Glutamatergic neuron (in vitro differentiated cells): ENCODE measurements at places on chromosomes 1 and 21.

DNA sequence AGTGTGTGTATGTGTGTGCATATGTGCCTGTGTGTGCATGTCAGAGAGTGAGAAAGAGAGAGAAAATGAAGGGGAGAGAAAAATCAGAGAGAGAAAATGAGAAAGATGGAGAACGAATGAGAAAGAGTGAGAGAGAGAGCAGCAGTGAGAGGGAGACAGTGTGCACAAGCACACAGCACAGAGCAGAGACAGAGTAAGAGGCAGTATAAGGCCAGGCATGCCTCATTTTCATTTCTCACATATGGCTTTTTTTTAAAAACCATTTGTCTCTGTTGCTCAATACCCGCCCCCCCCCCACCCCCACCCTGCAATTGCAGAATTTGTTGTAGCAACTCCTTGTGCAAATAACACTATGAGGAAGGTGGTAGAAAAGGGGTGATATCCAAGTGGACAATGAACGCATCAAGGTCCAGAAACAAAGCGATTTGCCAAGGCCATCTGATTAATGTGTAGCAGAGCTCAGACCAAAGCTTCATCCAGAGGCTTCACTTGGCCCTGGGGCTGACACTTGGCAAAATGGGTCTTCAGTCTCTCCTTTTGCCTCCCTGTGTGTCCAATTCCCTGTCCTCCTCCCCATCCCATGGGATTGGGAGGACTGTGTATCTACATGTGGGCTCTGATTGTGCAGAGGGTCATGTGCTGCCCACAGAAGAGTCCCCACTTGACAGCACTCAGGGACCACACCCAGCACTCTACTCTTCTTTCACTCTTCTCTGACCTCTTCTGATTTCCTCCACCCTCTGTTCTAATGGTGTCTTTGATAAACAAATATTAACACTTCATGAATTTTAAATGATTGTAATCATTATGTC is 38.9 kb upstream of the HSD3B1 start:
- DNase-seq: no peak

- no peak for DNase-seq
Measured at GRCh38 chr1:119966681-119967080, 70.4 kb upstream of the ADAM30 start.

DNA sequence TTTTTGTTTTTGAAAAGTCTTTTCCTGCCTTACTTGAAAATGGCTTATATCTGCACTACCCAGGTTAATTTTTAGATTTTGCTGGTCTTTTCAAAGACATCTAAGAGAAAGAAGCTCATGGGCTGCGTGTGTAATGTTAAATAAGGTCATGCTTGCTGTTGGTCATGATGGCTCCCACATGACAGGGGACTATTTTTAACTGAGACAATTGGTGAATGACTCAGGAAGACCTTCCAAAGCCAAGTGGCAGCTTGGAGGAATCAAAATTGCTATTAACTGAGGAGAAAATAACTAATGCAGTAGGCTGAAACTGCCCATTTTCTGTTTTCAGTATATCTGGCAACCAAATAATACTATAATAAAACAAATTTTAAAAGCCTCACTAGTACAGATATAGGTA is 117.1 kb upstream of the SPAG17 start:
- DNase-seq: no peak

DNA sequence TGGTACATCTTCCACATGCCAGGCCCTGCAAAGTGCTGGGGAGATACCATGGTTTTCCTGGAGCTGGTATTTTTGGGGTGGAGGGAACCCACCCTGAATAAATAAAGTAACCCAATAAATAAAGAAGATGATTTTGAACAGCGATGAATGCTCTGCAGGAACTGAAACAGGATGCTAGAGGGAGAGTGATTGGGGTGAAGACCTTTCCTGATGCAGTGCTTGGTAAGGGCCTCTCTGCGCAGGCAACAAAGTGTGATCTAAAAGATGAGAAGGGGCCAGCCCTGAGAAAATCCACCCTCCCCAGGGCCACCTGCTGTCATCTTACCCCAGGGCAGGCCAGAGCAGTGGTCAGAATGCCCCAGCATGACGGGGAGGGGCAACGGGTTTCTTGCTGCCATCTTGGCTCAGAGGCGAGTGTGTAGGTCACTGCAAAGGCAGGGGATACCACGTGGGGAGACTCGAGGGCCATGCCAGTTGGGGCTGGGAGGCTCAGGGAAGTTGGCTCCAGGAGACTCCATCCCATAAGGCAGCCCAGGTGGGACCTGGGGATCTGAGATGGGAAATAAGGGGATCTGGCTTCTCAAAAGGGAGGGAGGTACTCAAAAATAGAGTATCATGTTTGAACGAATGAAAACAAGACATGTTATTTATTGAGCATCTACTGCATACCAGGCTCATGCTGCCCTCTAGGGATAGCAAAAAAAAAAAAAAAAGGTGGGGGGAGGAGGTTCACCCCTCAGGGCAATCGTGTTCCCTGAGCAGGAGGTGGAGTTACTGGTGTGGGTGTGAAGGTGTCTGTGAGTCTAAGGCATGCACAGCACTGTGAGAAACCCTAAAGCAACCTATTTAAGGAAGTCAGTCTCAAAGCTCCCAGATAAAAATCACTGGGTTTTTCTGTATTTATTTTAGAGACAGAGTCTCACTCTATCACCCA is 2.8 kb downstream of the SRARP start:
- DNase-seq: no peak

DNA sequence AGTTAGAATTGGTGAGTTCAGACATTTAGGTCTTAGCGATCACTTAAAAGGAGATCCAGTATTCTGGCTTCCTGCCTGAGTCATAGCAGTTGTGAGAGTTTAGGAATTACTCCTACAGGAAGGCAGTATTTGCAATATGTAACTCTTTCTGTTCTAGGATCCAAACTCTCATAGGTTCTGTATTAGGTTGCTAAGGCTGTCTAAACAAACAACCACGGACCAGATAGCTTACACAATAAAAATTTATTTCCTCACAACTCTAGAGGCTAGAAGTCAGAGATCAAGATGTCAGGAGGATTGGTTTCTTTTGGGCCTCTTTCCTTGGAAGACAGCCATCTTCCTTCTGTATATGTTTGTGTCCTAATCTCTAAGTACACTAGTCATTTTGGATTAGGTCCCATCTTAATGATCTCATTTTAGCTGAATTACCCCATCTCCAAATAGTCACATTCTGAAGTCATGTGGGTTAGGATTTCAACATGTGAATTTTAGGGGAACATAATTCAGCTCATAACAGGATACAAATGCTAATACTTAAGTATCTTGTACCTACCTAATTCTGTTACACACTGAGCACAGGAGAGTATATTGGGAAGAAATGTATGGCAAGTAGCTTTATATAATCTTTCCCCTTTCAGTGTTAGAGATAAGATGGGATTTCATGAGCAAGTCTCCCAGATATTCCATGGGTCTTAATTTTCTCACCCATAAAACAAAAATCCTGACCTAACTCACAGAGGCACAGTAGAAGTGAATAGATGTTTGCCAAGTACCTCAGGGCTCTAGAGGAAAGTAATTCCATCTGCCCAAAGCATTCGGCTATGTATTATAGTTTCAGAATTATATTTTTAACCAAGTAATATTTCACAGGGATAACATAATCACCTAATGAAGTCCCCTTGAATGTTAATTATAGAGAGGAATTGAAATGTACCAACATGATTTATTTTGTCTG is 144.4 kb downstream of the PTBP2 start:
- no peak for DNase-seq

- no peak for DNase-seq
Measured at GRCh38 chr1:67771749-67772148, 61.5 kb downstream of the GNG12 start.
